ENCODE measurements at places on chromosomes 7 and 10.

- DNase-seq = no peak
Observed at GRCh38 chr10:29326886-29327745, 38.2 kb downstream of the LYZL1 start.

DNA sequence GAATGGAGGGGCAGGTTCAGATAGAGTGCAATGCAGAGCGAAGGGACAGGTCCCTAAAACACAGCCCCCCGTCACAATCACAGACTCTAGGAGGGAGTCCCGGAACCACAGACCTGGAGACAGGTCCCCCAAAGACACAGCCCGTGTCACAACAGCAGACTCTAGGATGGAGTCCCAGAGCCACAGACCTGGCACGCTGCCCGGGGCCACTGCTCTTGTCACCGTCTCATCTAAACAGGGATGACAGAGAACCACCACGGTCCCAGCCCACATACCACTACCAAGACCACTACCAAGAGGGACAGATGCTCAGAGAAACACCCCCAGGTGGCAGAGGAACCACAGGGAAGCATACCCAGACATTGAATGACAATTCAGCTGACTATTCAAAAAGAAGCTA lies 183.9 kb downstream of the TCERG1L start:
- DNase-seq = no peak

GRCh38 chr10:124092250-124092859 lies 1.0 kb downstream of the CHST15 start:
- DNase-seq = peak; percentile 20

- DNase-seq = no peak
Observed at GRCh38 chr7:101736084-101736483, 81.3 kb upstream of the CUX1 start.

- no peak for DNase-seq
Observed at GRCh38 chr10:15802375-15802949, 57.8 kb downstream of the MINDY3 start.

- no peak for DNase-seq
Observed at GRCh38 chr10:128147064-128147463, 20.8 kb upstream of the MKI67 start.

- no peak for DNase-seq
Observed at GRCh38 chr7:1219498-1219897, 13.2 kb upstream of the UNCX start.

DNA sequence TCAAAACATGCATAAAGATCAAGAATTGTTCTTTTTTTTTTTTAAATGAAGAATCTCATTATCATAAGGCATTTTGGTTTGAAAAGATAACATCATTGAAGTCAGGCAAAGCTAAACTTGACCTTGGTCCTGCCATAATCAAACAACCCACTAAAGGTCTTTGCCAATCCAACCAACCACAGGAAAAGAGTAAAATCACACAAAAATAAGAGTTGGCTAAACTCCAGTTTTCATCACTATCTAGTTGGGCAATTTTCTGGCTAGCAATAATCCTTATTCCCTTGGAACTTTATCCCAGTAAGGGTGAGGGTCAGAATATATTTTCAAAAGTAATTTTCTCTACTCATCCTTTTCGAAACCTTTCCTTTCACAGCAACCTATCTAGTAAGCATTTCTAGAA lies 62.4 kb downstream of the HIBADH start:
- no peak for DNase-seq

DNA sequence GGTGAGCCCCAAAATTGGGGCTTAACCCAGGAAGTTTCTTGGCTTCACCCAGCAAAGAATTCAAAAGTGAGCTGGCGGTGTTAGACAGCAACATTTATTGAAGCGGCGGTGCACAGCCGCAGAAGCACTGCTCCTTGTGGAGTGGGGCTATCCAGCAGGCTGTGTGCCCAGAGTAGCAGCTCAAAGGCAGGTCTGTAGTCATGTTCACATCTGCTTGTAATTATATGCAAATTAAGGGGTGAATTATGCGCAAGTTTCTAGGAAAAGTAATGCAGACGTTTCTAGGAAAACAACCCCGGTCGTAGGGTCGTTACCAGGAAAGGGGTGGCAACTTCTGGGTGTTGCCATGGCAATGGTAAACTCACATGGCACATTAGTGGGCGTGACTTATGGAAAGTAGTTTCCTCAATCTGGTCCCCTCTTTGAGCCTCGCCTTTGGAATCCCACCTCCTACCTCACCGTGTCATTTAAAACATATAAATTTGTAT lies 13.7 kb upstream of the KBTBD2 start:
- DNase-seq = peak; percentile 29

Data from T-cell (primary cell).